ENCODE measurements at places on chromosomes 2 and 18.

GRCh38 chr2:102033750-102034682 lies 42.3 kb downstream of the IL1R2 start:
- H3K4me3 ChIP-seq: peak overlapping the region; percentile 13
- H3K27me3 ChIP-seq: no peaks in the 10 kb centered on the region
- DNase-seq: no peak
- H3K4me1 ChIP-seq: peaks cover 11% of the 10 kb centered on the region

- H3K4me1 ChIP-seq: peaks cover 17% of the 10 kb centered on the region
- no peak overlapping the region for H3K27ac ChIP-seq
- H3K27me3 ChIP-seq: no peaks in the 10 kb centered on the region
- no peak overlapping the region for H3K4me3 ChIP-seq
Observed at GRCh38 chr2:44967056-44967455, 25.6 kb downstream of the SIX3 start.

DNA sequence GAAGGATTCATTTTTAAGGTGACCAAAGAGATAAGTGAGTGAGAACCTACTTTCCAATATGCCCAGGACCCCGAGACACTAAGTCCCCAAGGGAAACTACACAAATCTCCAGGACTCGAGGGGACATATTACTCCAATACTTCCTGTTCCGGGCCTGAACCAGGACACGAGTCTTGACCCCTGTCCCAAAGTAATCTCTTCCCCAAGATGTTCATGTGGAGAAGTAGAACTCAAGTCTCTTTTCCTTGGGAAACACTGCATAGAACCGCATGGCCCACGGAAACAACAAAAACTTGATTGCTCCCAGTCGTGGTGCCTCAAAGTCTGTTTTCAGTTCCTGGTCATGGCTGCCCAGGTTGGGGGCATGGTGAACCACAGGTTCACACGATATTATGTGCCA lies 87.2 kb upstream of the ZEB2 start:
- no peaks in the 10 kb centered on the region for H3K27me3 ChIP-seq
- no peak for DNase-seq
- no peak overlapping the region for H3K4me3 ChIP-seq
- H3K36me3 ChIP-seq: no peaks in the 10 kb centered on the region

GRCh38 chr18:13520306-13520705 lies 206.1 kb downstream of the FAM210A start:
- no peaks in the 10 kb centered on the region for H3K36me3 ChIP-seq
- no peak for DNase-seq
- no peak overlapping the region for H3K4me3 ChIP-seq
- H3K27me3 ChIP-seq: no peaks in the 10 kb centered on the region
- no peaks in the 10 kb centered on the region for H3K4me1 ChIP-seq

- H3K4me1 ChIP-seq: no peaks in the 10 kb centered on the region
- no peaks in the 10 kb centered on the region for H3K27me3 ChIP-seq
- no peak overlapping the region for H3K4me3 ChIP-seq
- H3K27ac ChIP-seq: no peak overlapping the region
- DNase-seq: no peak
- no peaks in the 10 kb centered on the region for H3K36me3 ChIP-seq
Observed at GRCh38 chr2:141660232-141660631, 470.6 kb downstream of the LRP1B start.

GRCh38 chr2:10135296-10136089 lies 13.0 kb downstream of the RRM2 start:
- no peak overlapping the region for H3K27ac ChIP-seq
- no peak for DNase-seq
- H3K27me3 ChIP-seq: no peaks in the 10 kb centered on the region
- peaks cover 19% of the 10 kb centered on the region for H3K4me1 ChIP-seq
- H3K4me3 ChIP-seq: no peak overlapping the region
